ENCODE measurements at places on chromosomes 2 and 18. TPM values are rescaled to one million over a fixed set of nuclear protein-coding genes. Genes with fewer than 3 reads are reported as not detected.
A peak's percentile ranks its signal among the peaks of the same experiment; 100 is the strongest.

DNA sequence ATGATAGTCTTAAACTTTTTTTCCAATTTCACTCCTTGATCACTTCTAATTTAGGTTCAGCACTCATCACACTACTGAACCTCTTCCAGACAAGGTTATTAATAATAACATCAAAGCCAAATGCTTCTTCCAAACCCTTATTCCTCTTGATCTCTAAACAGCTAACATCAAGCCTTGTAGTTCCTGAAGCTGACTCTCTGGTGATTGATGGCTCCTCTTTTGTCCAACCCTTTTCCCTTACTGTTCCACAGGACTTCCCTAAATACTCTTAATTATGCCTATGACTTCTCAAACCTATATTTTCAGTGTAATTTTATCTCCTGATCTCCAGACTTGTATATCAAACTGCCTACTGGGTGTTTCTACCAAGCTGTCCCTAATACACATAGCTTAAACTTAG, 83.9 kb downstream of the FAM228A start:
- no peaks in the 10 kb centered on the region for H3K4me1 ChIP-seq
- DNase-seq, result no peak
- H3K27me3 ChIP-seq, result peaks cover 1% of the 10 kb centered on the region
- no peak overlapping the region for H3K4me3 ChIP-seq
- H3K27ac ChIP-seq, result no peak overlapping the region

- H3K27me3 ChIP-seq, result no peaks in the 10 kb centered on the region
- H3K4me1 ChIP-seq, result no peaks in the 10 kb centered on the region
- no peak overlapping the region for H3K27ac ChIP-seq
- no peak for DNase-seq
- H3K4me3 ChIP-seq, result no peak overlapping the region
These were observed 57.7 kb upstream of the ST6GAL2 start for GRCh38 chr2:106943468-106944200.

DNA sequence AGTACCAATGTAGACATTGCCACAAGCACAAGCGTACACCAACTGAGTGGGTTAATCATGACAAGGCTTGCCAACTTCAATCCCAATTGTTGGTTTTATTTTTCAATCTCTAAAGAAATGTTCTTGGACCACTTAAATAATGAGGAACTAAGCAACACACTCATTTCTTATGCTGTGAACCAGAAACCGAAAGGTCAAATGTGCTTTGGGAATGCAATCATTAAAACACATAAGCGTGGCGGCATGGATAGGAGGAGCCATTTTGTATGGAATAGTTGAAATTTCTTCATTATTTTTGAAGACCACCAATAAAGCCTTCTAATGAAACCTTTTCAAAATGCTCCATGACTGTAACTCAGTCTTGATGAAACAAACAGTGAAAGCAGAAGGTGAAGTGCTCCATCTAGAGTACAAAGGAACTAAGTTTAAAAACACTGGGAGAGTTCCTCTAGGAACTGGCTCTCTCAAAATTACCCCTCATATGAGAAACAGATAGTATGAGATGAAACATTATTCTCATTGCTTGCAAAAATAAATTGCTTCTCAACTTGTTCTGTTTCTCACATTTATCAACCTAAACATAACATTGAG, 113.2 kb upstream of the CHST9 start:
- no peak for DNase-seq
- no peaks in the 10 kb centered on the region for H3K36me3 ChIP-seq
- H3K27me3 ChIP-seq, result peaks cover 1% of the 10 kb centered on the region
- no peak overlapping the region for H3K27ac ChIP-seq
- H3K4me1 ChIP-seq, result no peaks in the 10 kb centered on the region

GRCh38 chr18:60149316-60149715, 223.3 kb downstream of the MC4R start:
- DNase-seq, result no peak
- H3K36me3 ChIP-seq, result no peaks in the 10 kb centered on the region
- no peak overlapping the region for H3K27ac ChIP-seq

GRCh38 chr2:9735335-9735734, 104.5 kb upstream of the YWHAQ start:
- H3K36me3 ChIP-seq, result peaks cover 4% of the 10 kb centered on the region
- H3K4me1 ChIP-seq, result peaks cover 46% of the 10 kb centered on the region
- DNase-seq, result peak; percentile 47
- peak overlapping the region; percentile 29 for H3K27ac ChIP-seq
- no peak overlapping the region for H3K4me3 ChIP-seq

The HSPE1 gene
- polyA plus RNA-seq, result 96.7 TPM
